Suppressor macrophage (primary cell): ENCODE measurements at places on chromosomes 4 and X.

- no peak for DNase-seq
These were observed 24.4 kb upstream of the SLC25A6 start for GRCh38 chrX:1416327-1416784.

DNA sequence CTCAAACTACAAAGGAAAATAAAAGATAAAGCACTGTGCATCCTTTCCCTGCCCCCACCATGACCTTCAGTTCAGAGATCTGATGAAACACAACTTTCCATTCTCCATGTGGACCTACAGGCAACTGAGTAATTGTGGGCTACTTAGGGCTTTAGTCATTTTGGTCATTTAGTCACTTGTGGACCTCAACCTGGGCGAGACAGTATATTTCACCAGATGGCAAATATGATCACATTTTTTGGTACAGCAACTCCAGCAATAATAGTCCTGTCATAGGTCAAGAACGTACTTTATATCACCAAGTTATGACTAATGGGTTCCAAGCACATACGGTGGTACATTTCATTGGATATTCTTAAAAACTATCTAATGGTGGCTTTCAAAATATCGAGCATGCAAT lies 141.2 kb downstream of the PDGFC start:
- no peak for DNase-seq

- DNase-seq, result no peak
These were observed 183.1 kb upstream of the LEF1 start for GRCh38 chr4:108351791-108352190.

DNA sequence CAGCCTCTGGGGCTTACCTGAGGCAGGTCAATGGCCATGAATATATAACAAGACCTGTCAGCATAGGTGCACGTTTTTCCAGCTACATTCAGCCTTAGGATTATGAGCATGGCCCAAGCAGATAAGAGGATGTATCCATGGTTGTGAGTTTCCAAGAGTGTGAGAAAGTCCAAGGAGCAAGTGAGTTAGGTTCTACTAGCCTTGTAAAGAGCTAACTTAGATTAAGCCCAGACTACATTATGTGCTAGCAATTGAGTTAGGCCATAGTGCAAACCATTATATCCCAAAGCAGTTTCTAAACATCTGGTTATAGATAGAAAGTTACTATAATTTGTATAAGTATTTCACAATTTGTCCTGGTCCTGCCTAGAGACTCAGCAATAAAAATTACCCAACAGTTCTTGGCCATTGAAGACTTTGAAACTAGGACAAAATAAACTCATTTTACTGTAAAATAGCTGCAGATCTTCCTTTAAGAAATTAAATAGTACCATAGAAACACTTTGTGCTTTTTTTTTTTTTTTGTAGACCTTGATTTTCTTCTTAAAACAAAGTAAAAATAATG lies 312.0 kb downstream of the CAMK2D start:
- no peak for DNase-seq

DNA sequence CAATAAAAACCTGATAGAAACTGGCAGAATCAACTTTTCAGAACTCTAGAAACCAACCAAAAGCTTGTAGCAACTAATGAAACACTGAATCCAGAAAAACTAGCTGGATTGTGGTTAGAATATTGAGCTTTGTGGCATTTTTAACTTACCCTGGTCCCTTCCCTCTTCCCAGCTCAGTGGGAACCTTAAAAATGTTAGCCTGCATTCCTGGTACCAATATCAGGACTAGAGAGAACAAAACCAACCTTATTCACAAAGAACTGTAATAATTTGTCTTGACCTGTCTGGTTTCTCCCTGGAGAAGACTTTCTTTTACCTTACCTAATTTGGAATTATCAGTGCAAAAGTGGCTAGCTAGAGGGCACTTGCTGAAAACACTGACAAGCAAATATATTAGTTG lies 21.2 kb downstream of the SH3D19 start:
- DNase-seq, result no peak

DNA sequence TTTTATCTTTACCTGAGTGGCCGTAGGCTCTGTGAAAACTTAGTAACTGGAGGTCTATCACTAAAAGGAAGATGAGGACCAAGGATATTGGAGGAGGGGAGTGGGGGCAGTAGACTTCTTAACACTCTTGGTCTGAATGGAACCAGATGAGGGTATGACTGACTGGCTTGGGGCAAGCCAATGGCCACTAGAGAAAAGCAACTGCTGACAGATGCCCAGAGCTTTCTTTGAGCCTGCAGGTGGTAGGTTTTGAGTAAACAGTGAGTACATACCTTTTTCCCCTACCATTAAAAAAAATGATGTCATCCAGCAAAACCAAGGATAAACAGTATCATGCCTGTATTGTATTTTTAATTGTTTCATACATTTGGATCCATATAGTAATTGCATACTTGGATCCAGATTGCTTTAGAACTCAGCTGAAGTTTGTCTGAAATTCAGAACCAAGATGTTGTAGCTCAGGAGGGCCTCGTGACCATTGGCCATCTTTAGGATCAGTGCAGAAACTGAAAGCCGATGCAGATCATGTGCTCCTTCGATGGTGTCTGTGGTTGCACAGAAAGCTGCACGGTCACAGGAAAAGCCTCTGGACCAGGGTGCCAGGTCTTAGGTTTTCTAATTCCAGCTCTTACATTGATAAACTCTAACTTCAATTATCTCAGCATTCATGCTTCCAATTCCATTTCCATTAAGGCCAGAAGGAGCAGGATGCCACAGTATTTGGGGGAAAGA lies 131.0 kb downstream of the PDGFRA start:
- no peak for DNase-seq

DNA sequence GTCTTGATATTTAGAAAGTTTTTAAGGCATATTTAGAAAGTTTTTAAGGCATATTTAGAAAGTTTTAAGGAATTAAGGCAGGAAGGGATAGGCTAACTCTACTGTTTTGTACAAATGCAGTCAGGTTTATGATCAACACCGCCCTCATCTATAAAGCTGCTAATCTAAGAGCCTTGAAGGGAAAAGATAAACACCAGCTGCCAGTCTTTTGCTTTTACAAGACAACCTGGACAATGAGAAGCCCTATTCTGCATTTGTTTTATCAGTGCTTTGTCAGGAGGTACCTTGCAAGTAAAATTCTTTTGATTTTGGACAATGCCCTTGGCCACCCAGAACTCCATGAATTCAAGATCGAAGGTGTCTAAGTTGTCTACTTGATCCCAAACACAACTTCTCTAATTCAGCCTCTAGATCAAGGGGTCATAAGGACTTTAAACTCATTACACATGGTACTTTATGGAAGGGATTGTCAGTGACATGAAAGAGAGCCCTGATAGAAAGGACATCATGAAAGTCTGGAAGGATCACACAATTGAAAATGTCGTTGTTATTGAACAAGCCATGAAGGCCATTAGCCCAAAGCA lies 39.8 kb downstream of the IL15 start:
- no peak for DNase-seq

DNA sequence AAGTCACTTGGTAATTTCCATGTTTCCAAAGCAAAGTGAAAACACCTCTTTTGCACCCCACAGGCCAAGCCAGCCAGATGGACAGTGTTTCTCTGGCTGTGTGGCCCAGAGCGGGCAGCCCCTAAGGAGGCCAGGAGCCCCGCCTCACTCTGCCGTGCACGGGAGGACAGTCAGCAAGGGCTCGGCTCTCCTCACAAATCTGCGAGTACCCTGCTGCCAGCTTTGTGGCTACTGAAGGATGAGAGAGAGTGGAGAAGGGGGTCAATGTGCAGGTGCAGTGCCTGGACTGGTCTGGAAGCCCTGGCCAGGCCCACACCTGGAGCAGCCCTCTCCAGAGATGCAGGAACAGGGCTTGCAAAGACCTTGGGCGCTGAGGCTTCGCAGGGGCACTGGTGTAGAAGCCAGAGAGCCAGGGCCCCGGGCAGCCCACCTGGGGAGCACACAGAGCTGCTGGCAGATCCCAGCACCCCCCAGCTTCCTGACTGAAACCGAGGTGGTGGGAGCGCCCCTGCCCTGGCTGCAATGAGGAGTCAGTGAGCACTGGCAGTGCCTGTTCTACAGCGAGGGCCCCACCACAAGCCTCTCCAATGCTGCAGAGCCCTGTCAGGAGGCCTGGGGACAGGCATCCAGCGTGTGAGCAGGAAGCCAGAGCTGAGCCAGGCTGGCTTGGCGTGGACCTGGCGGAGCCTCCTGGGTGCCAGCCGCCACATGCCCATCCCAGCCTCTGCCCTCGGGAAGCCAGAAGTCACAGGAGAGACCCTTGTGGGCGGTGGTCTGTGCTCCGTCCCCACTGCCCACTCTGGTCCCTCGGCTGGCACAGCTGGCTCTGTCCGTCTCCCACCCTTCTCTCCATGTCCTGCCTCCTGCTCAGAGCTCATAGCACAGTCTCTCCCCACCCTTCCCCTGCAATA lies 3.9 kb downstream of the SPON2 start:
- no peak for DNase-seq

DNA sequence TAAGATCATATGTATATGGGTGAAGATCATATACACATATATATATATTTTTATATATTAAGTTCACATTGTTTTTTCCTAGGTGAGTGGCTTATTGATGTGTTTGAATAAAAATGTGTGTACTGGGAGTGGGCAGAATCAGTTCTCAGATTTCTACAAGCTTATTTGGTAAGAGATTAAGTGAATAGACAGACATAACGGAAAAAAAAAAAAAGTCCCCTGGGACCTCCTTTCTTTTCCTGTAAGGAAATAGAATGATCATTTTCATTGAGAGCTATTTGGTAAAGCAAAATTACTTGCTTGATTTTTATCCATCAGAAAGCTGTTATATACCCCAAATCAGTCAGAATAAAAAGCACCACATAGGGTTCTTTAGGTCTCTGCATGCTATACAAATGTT lies 597.7 kb downstream of the PCDH18 start:
- DNase-seq, result no peak

DNA sequence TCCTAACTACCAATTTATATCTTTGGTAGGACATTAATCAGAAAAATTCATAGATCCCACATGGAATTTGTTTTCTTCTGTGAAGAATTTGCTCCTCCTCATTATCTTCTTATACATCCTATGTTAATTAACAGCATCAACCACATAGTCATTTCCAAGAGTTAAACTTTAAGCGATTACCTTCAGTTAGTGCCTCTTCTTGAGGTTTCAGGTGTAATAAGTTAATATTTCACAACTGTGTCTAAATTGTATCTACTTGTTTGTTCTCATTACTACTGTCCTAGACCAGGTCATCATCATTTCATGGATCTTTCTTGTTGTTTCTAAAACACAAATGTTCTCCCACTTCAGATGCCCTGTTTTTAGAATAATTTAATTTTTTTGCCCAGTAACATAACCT lies 457.9 kb downstream of the FAT4 start:
- no peak for DNase-seq

DNA sequence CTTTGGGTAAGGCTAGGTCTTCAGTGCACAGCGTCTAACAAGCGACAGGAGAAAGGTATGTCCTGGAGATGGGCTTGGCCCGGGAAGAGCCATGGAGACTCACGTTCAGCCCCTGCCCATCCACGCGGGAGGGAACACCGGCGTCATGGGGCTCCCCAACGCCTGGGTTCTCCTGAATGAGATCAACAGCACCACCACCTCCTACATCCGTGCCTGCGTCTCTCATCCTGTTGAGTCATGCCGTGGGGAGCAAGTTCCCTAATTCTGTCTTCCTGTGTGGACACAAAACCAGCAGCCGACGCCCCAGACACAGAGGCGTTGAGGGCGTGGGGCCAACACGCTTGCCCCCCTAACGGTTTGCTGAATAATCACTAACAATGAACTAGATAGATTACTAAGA lies 20.1 kb upstream of the IL3RA start:
- peak; percentile 96 for DNase-seq

GRCh38 chr4:40227284-40227683 lies 30.5 kb downstream of the RHOH start:
- DNase-seq, result peak; percentile 59
